ENCODE measurements at places on chromosomes 3 and 15. TPM values are rescaled to one million over a fixed set of nuclear protein-coding genes. Genes with fewer than 3 reads are reported as not detected.

DNA sequence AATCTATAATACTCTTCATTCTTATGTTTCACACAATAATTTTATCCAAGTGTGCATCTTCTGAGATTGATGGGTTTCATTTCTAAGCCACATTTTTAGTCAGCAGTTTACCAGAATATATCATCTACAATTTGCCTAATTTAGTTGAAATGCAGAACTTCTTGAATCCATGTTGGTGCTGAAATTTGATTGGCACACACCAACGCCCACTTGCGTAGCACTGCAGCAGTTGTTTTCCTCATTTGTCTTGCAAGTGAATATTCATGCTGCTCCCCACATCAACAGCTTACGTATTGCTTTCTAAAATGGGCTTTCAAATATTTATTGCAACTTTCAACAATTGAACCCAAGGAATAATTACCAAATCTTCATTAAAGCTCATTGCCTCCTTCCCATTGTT is 87.8 kb upstream of the CTDSPL start:
- H3K36me3 ChIP-seq = peaks cover 5% of the 10 kb centered on the region
- H3K4me1 ChIP-seq = peaks cover 26% of the 10 kb centered on the region
- H3K27me3 ChIP-seq = no peaks in the 10 kb centered on the region
- no peak for DNase-seq
- no peak overlapping the region for H3K4me3 ChIP-seq
- H3K27ac ChIP-seq = no peak overlapping the region

- H3K27me3 ChIP-seq = no peaks in the 10 kb centered on the region
- H3K4me3 ChIP-seq = peak within 1 kb of the TSS; percentile 83
- DNase-seq = peak; percentile 79
- peak within 1 kb of the TSS; percentile 88 for H3K27ac ChIP-seq
- peaks cover 4% of the 10 kb centered on the region for H3K36me3 ChIP-seq
- peaks cover 20% of the 10 kb centered on the region for H3K4me1 ChIP-seq
Measured at GRCh38 chr3:195270817-195271409, at the start of gene XXYLT1. Gene XXYLT1, minus strand, starts transcription at chr3:195271159. Its CDS starts 101 bp downstream, at chr3:195271058.

Gene TIMP4
- total RNA-seq = 0.16 TPM

DNA sequence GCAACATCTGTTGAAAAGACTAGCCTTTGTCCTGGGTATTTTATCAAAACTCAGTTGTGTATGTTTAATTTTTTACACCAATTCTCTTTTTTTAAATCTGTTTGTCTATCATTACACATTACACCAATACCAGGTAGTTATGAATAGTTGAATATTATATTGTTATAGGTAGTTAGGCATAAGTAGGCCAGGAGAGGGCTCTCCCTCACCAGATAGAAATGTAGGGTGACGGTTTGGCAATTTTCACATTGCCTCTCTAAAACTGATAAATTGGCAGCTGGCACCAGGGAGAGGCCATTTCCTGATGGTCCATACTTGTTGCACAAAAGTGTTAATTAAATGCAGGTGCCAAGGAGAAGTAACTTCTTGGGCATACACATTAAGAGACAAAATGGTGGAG is 483.1 kb upstream of the EPHA6 start:
- peaks cover 10% of the 10 kb centered on the region for H3K4me1 ChIP-seq
- no peaks in the 10 kb centered on the region for H3K27me3 ChIP-seq
- H3K36me3 ChIP-seq = no peaks in the 10 kb centered on the region
- no peak for DNase-seq
- no peak overlapping the region for H3K4me3 ChIP-seq

Gene FBXL22
- 0.63 TPM for total RNA-seq

DNA sequence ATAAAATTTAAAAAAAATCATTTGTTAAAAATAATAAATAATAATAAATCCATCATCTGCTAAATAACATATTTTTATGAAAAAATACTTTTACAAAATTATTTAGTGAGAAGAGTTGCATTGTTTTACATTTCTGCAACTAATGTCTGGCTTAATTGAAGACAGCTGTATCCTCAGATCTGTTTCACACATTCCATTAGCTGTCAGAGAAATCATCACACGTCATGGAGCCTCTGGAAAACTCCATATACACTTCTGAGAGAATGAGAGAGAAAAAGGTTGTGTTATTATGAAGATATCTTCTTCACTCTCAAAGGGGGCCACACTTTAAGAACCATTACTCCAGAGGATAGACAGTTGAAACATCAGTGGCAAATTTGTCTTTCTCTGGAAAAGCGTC is 40.8 kb downstream of the CMSS1 start:
- DNase-seq = no peak
- peaks cover 28% of the 10 kb centered on the region for H3K4me1 ChIP-seq
- H3K4me3 ChIP-seq = no peak overlapping the region

Gene RYR3
- 3.8 TPM for total RNA-seq

Gene MGA
- 71.4 TPM for total RNA-seq

- H3K27ac ChIP-seq = peak overlapping the region; percentile 92
- peak overlapping the region; percentile 72 for H3K4me3 ChIP-seq
- H3K36me3 ChIP-seq = peaks cover 21% of the 10 kb centered on the region
- DNase-seq = no peak
- H3K27me3 ChIP-seq = no peaks in the 10 kb centered on the region
Measured at GRCh38 chr15:43518197-43518761, 871 bp downstream of the MAP1A start.

Gene CYP19A1
- total RNA-seq = not detected

DNA sequence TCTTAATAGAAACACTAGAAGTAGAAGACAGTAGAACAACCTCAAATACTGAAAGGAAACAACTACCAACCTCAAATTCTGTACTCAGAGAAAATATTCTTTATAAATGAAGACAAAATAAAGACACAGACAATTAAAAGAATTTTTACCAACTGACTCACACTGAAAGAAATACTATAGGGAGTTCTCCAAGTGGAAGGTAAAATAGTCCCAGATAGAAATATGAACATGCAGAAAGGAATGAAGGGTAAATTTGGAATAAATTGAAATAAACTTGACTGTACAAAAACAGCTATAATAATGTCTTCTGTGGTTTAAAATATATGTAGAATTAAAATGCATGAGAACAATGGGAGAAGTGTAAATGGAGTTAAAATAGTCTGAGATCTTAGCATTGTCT is 36.7 kb upstream of the CCDC174 start:
- H3K36me3 ChIP-seq = no peaks in the 10 kb centered on the region
- no peak overlapping the region for H3K27ac ChIP-seq
- no peak for DNase-seq
- no peaks in the 10 kb centered on the region for H3K4me1 ChIP-seq

DNA sequence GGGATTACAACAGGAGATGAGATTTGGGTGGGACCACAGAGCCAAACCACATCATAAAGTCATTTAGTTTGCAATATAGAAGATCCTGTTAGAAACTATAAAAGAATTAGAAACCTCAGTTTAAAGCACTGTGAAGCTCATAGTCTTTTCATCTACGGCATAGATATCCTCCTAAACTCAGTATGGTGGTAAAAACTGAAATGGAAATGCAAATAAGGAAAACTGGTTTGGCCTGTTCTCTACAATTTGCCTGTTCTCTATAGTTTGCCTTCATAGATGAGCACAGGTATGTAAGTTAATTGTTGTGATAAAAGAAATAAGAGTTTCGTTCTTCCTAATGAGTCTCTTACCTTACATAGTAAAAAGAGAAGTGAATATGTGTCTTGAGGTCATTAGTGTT is 331.6 kb upstream of the ARL6 start:
- no peak overlapping the region for H3K4me3 ChIP-seq
- peaks cover 7% of the 10 kb centered on the region for H3K4me1 ChIP-seq
- H3K27me3 ChIP-seq = no peaks in the 10 kb centered on the region
- H3K27ac ChIP-seq = no peak overlapping the region
- no peak for DNase-seq

GRCh38 chr3:189488241-189488767 is 142.9 kb upstream of the TP63 start:
- H3K4me1 ChIP-seq = no peaks in the 10 kb centered on the region
- no peaks in the 10 kb centered on the region for H3K27me3 ChIP-seq
- no peak overlapping the region for H3K4me3 ChIP-seq
- no peaks in the 10 kb centered on the region for H3K36me3 ChIP-seq
- no peak overlapping the region for H3K27ac ChIP-seq

Gene PSMD2
- total RNA-seq = 223 TPM

Gene ANKUB1
- not detected for total RNA-seq

Gene UROC1
- not detected for total RNA-seq

DNA sequence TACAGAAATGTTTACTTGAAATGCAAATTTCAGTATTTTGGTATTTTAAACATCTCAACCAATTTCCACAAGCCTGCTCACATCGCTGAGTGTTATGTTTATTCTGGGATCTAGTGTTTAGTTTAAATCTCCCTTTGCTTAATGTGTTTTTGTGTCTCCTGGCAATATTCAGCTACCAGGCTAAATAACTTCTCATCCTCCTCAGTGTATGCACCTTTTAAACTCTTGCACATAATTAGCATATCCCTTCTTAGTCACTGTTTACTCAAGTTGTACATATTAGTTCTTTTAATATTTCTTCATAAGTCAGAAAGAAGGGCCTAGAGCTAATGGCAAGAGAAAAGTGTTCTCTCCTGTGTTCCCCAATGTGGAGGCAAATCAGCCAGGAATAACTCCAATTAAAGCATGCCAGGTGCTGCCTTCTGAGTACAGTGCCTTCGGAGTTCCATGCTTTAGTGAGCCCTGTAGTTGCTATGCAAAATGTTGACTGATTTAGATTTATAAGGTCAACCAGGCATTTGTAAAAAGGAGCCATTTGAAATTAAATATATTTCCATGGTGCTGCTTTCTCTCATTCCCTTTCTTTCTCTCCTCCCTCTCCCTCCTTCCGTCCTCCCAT is 234.3 kb downstream of the GAP43 start:
- no peak for DNase-seq
- no peak overlapping the region for H3K27ac ChIP-seq
- H3K36me3 ChIP-seq = no peaks in the 10 kb centered on the region
- no peak overlapping the region for H3K4me3 ChIP-seq
- H3K27me3 ChIP-seq = peaks cover 49% of the 10 kb centered on the region

GRCh38 chr3:187639927-187640568 is 30.1 kb downstream of the SST start:
- no peak overlapping the region for H3K27ac ChIP-seq
- peaks cover 8% of the 10 kb centered on the region for H3K27me3 ChIP-seq
- no peak for DNase-seq

Gene FAM98B
- total RNA-seq = 28.5 TPM

Gene GPR149
- total RNA-seq = not detected

Gene CFAP100
- not detected for total RNA-seq

DNA sequence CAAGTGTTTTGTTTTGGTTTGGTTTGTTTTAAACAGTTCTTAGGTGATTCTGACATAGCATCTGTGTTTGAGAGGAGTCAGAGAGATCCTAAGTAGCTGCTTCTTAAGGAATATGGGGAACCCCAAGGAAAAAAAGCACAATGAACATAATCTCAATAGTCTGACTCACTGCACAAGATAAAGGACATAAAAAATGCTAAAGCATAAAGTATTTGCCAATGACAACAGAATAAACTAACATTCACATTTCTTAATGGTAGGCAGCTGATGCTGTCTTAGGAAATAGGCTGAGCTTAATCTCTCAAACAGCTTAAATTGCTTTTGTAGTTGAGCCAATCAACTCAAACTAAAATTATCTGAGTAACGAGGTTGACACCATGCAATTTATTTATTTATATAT is 2.9 kb downstream of the NCEH1 start:
- peaks cover 17% of the 10 kb centered on the region for H3K4me1 ChIP-seq
- H3K27me3 ChIP-seq = no peaks in the 10 kb centered on the region

- H3K27ac ChIP-seq = no peak overlapping the region
- DNase-seq = no peak
- H3K27me3 ChIP-seq = peaks cover 96% of the 10 kb centered on the region
- H3K4me1 ChIP-seq = peaks cover 18% of the 10 kb centered on the region
- H3K4me3 ChIP-seq = no peak overlapping the region
Measured at GRCh38 chr3:126937973-126938372, 44.9 kb upstream of the PLXNA1 start.

GRCh38 chr15:57310876-57311275 is 65.4 kb upstream of the CGNL1 start:
- H3K36me3 ChIP-seq = no peaks in the 10 kb centered on the region
- no peak overlapping the region for H3K4me3 ChIP-seq
- H3K4me1 ChIP-seq = peaks cover 23% of the 10 kb centered on the region
- no peak for DNase-seq
- no peaks in the 10 kb centered on the region for H3K27me3 ChIP-seq

DNA sequence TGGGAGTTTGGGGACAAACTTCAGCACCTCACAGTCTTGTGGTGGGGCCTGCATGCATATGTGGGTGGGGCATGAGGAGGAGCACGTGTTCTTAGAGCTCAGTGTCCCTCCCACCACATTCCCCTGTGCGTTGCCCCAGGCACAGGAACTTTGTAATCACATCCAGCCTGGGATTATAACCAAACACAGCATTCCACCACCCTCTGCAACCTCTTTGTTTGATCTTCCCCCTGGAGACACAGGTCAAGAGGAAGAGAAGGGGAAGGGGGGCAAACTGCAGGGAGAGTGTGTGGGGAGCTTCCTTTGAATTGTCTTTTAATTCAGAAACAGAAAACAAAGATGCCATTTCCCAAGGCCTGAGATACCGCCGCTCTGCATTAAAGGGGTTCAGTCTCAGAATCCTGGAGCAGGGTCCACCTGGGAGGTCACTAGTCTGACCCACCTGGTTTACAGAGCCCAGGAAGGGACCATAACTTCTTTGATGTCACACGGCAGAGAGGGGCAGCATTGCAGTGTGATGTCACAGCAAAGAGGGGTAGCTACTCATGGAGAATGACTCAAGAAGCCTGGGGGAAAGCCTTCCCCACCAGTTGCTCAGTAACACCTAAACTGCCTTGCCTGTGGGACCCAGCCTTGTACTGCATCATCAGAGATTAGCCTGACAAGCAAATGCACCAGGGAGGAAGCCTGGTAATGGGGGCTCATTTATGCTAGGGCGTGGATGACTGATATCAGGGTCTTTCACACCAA is 106.3 kb upstream of the RNU6-1 start:
- no peaks in the 10 kb centered on the region for H3K36me3 ChIP-seq
- peak overlapping the region; percentile 98 for H3K27ac ChIP-seq
- no peaks in the 10 kb centered on the region for H3K27me3 ChIP-seq

Gene ACKR2
- 1.2 TPM for total RNA-seq

DNA sequence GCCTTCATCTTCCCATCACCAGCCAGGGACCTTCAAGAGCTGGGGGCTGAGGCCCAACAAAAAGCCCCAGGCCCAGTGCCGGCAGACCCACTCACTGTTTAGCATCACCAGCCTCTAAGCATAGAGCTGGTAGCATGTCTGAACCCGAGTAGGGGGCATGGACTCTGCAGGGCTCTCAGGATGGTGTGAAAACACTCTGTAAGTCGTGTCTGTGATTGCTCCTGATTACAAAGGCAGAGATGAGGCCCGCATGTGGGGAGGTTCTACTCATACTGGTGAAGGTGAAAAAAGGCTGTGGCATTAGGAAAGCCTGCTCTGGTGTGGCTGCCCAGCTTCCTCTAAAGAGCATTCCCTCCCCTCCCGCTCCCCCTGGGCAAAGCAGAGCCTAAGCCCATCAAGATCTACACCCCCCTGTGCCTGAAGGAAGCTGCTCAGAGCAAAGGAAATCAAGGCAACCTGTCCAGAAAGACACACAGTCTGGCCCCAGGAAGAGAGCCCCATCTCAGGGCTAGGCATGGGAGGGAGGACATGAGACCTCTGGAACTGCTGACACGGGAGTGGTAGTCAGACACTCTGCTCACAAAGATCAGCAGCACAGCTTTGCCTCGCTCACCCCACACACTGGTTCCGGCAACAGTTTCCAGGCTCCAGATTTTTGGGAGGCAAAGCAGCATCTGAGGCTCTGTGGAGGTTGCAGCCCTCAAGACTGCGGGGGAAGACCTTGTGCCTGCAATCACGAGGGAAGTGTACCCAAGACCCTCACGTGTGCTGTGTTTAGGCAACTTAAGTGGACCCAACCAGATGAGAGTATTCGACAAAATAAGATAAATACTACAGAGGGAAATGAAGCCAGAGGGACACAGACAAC is 36.7 kb downstream of the CCDC12 start:
- peaks cover 20% of the 10 kb centered on the region for H3K36me3 ChIP-seq
- DNase-seq = no peak

Gene PLCL2
- 3.6 TPM for total RNA-seq
